ENCODE measurements at places on chromosomes 5 and 9.
A peak's percentile ranks its signal among the peaks of the same experiment; 100 is the strongest.

GRCh38 chr5:111063709-111064322, 7.7 kb upstream of the TSLP start:
- no peak for DNase-seq

- DNase-seq, result no peak
These were observed 26.1 kb downstream of the TTC23L start for GRCh38 chr5:34865091-34865490.

GRCh38 chr5:126677121-126677520, 76.4 kb downstream of the PHAX start:
- no peak for DNase-seq

DNA sequence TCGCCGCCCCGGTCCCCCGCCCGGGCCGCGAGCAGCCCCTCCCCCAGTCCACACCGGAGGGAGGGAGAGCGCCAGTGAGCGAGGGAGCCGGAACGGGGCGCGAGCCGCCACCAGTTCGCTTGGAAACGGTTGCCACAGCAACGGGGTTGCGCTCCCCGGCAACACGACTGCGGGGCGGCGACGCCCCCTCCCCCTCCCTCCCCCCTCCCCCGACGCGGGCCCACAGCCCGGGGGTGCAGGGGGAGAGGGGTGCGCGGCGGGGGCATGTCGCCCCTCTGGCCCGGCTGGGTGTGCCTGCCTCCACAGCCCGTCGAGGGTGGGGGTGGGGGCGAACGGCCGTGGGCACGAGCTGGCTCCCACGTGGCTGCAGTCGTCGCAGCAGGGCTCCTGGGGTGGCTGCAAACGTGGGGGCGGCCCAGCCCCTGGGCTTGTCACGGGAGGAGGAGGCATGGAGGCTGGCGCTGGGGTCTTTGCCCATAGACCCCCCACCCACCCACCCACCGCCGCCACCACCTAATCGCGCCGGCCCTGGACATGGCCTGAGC, 524 bp downstream of the PRR7 start:
- peak; percentile 62 for DNase-seq

DNA sequence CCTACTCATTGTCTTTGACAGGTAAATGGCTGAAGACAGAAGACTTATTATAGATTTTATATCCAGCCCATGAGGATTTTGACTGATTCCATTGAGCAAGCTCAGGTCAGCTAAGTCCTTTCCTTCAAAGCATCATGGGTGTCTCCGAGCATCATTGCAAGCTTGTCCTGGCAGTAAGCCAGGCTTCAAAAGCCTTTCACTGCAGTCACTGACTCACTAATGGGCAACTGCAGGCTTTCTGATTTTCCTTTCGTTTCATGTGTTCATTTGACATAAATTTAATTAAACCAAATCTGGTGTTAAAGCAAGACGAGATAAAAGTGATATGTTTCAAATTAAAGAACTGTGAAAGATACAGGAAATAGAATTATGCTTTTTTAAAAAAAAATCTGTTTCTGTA, 426.2 kb downstream of the ANXA1 start:
- DNase-seq, result no peak

DNA sequence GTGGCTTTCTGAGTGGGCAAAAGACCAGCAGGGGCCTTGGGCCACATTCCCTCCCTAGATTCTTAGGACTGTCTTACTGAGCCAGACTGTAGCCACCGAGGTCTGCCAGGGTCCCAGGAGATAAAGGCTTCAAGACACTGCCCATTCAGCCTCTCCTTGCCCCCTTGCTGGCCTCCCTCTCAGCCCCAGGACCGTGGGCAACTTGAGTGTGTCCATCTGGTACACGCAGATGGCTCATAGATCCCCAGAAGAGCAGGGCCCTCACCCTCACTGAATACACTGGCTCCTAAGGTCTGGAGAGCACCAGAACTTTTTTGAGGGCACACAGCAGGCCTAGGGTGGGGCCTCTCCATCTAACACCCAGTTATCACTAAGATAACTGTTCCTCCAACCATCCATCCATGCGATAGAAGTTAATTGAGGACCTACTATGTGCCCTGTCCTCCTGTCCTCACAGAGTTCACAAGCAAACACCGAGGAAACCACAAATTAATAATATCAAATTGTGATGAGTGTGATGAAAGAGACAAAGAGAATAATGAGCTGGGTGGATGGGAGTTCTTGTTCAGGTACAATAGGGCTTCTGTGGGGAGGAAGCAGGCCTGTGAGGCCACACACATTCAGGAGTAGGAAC, 4.9 kb upstream of the PDGFRB start:
- no peak for DNase-seq

- no peak for DNase-seq
These were observed 348.0 kb upstream of the CDH18 start for GRCh38 chr5:20335978-20336377.

DNA sequence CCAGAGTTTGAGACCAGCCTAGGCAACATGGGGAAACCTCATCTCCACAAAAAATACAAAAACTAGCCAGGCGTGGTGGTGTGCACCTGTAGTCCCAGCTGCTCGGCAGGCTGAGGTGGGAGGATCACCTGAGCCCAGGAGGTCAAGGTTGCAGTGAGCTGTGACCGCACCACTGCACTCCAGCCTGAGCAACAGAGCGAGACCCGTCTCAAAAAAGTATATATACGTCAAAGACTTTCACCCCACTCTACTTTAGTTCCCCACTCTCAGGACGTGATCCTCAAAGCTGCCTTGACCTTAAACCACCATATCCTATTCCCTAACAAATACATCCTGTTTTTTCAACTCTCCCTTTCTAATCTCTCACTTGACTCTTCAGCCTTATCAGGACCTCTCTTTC, 41.0 kb downstream of the PCDHGC5 start:
- DNase-seq, result no peak

GRCh38 chr5:97979740-97980139, 793.7 kb upstream of the RGMB start:
- DNase-seq, result no peak
